Activated CD4-positive, alpha-beta T cell treated with anti-CD3 and anti-CD28 coated beads for 48 hours (primary cell): ENCODE measurements at places on chromosomes 13 and 19.

- no peak for DNase-seq
Observed at GRCh38 chr13:81917810-81918209, 1576.9 kb upstream of the SPRY2 start.

DNA sequence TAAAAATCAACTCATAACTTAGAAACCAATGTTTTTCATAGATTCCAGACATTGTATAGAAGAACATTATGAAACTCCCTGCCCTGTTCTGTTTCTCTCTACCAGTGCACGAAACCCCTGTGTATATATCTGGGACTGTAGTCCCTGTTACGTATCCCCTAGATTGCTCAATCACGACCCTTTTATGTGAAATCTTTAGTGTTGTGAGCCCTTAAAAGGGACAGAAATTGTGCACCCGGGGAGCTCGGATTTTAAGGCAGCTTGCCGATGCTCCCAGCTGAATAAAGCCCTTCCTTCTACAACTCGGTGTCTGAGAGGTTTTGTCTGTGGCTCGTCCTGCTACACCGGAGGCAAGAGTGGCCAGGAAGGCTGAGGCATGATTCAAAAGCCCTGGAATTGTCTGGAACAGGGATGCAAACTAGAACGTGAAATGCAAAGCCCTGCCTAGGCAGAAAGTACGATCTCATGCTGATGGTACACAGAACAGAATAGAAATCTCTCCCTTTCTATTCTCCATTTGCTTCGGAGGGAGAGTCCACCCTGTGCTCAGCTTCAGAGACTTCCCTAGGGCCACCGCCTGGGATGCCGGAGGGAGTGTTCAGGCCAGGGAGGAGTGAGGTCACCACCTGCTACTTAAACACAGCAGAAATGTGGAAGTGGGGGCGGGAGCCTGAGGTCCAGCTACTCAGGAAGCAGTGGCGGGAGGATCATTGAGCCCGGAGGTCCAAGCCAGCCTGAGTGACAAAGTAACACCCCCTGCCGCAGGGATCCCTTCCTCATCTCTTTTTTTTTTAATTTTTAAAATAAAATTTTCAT, 758 bp upstream of the ZNF888 start:
- DNase-seq: no peak

DNA sequence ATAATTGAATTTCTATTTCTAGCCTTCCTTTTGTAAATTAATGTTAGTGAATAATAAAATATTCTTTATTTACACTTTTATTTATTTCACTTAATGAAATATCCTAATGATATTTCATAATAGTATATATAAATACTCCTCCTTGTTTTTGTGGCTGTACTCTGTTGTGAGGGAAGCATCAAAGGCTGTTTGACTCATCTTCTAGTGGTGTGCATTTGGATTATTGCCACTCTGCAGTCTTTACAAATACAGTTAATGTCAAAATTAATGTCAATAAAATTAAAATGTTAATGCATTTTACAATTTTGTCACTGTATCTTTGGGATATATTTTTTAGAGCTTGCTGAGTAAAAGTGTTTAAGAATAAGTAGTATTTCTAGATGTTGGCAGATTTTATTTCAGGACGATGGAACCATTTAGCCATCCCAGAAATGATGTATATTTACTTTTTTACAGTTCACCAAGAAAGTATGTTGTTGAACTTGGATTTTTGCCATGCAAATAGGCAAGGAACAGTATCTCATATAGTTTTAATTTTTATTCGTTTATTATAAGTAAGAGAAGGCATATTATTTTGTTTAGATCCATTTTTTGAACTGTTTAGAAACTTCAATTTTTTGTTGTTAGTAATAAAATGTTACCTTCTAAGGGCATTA, 281.2 kb upstream of the SLITRK6 start:
- DNase-seq: no peak

GRCh38 chr19:53908106-53908934, 758 bp upstream of the CACNG7 start:
- DNase-seq: peak; percentile 76

GRCh38 chr19:48051335-48052033, 7.6 kb upstream of the CABP5 start:
- no peak for DNase-seq

- peak; percentile 87 for DNase-seq
Observed at GRCh38 chr19:5138606-5139582, 170.0 kb downstream of the KDM4B start.

GRCh38 chr13:44120043-44120442, 240.3 kb downstream of the LACC1 start:
- no peak for DNase-seq

GRCh38 chr13:24745861-24746617, 17.9 kb upstream of the RNF17 start:
- no peak for DNase-seq

DNA sequence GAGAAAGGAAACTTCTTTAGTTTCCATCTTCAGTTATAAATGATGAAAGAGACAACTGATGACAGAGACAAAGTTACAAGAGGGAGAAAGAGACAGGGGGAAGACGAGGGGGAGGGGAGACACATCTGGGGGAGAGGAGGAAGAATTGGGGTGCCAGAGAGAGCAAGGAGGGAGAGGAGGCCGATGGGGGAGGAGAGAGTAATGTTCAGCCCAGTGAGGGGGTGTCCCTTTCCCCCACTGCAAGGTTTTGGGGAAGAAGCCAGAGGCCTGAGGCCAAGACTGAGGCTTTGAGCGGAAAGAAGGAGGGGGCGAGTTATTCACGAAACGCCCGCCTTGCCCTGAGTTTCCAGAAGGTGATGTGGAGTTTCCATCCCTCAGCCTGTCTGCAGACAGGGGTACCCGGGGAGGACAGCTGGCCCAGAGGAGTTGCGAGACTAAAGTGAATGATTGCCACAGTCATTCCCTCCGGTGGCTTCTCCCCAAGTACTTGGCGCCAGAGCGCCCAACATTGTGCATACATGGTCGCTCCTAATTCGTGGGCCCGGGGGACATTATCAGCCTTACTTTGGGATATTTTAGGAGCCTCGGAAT, 558 bp upstream of the PPAN start:
- peak; percentile 91 for DNase-seq

GRCh38 chr13:109844396-109844795, 58.0 kb upstream of the IRS2 start:
- DNase-seq: no peak

DNA sequence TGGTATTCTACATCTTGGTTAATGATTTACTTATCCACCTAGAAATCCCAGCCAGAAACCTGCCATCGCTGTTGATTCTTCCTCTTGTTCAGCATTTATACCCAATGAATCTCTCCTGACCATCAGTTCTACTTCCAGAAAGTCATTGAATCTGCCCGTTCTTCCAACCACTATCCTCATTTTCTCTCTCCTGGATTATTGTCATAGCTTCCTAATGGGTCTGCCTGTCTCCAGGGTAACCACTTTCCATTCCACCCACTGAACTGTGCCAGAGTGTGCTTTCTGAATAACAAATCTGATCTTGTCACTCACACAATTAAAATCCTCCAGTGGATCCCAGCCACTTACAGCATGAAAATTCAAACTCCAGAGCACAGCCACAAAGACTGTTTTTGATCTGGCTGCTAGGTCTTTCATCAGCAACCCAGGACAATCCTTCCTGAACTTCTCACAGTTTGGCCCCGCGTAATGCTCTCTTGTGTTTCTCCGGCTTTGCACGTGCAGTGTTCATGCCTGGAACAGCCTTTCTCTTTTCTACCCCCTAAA, 330.6 kb downstream of the SPRY2 start:
- DNase-seq: no peak

- no peak for DNase-seq
Observed at GRCh38 chr13:66842766-66843165, 387.4 kb downstream of the PCDH9 start.

- DNase-seq: no peak
Observed at GRCh38 chr13:27269114-27269665, 1.4 kb upstream of the RASL11A start.

GRCh38 chr13:60721063-60721462, 324.0 kb downstream of the TDRD3 start:
- no peak for DNase-seq
